Placental epithelial cell (primary cell): ENCODE measurements at places on chromosomes 4 and X. TPM values are rescaled to one million over a fixed set of nuclear protein-coding genes. Genes with fewer than 3 reads are reported as not detected.

VSIG4 gene
- not detected in 2 replicates for total RNA-seq

PRDM5 gene
- 18.3 and 21.6 TPM in 2 replicates for total RNA-seq

ALG13 gene
- total RNA-seq: 35.2 and 61.2 TPM in 2 replicates

GAGE12J gene
- total RNA-seq: not detected in 2 replicates

SEC24B gene
- total RNA-seq: 18.5 and 21.9 TPM in 2 replicates

PNMA3 gene
- not detected in 2 replicates for total RNA-seq

SPIN2A gene
- total RNA-seq: 0.54 and 2.7 TPM in 2 replicates

ANKRD17 gene
- 58.3 and 61.2 TPM in 2 replicates for total RNA-seq

CCSER1 gene
- 20.0 and 26.9 TPM in 2 replicates for total RNA-seq

FGF5 gene
- total RNA-seq: under 0.01 TPM in 1 of 2 replicates, not detected in the other

HMX1 gene
- total RNA-seq: not detected in 2 replicates

DCLK2 gene
- total RNA-seq: 0.22 and 0.39 TPM in 2 replicates

EPGN gene
- total RNA-seq: 95.8 and 281 TPM in 2 replicates

PRKG2 gene
- 0.11 and 0.39 TPM in 2 replicates for total RNA-seq

TAF7L gene
- total RNA-seq: under 0.01 TPM in 1 of 2 replicates, not detected in the other

CXCL1 gene
- total RNA-seq: not detected in 2 replicates

CYLC1 gene
- total RNA-seq: not detected in 2 replicates

MAGEB1 gene
- not detected in 2 replicates for total RNA-seq

UGT2B15 gene
- not detected in 2 replicates for total RNA-seq

NEUROG2 gene
- not detected in 2 replicates for total RNA-seq

NUDT11 gene
- total RNA-seq: 2.4 and 3.1 TPM in 2 replicates

TRIML1 gene
- 0.39 TPM in 1 of 2 replicates, not detected in the other for total RNA-seq

CT83 gene
- total RNA-seq: not detected in 2 replicates

IL3RA gene
- total RNA-seq: not detected in 2 replicates

MAGEA6 gene
- total RNA-seq: not detected in 2 replicates

GAGE2A gene
- not detected in 2 replicates for total RNA-seq

TSPAN5 gene
- 0.87 and 3.1 TPM in 2 replicates for total RNA-seq

SOWAHD gene
- total RNA-seq: not detected in 2 replicates

PAGE2B gene
- total RNA-seq: not detected in 2 replicates

DMD gene
- 13.0 and 21.5 TPM in 2 replicates for total RNA-seq

FAM114A1 gene
- 395 and 414 TPM in 2 replicates for total RNA-seq

LINC00632 gene
- total RNA-seq: 3.8 and 3.9 TPM in 2 replicates

UNC5C gene
- 0.39 TPM in 1 of 2 replicates, not detected in the other for total RNA-seq

ASB12 gene
- not detected in 2 replicates for total RNA-seq

H2BW1 gene
- total RNA-seq: not detected in 2 replicates

HELT gene
- not detected in 2 replicates for total RNA-seq

FHDC1 gene
- 4.7 and 9.1 TPM in 2 replicates for total RNA-seq

NPY1R gene
- not detected in 2 replicates for total RNA-seq

TLR8 gene
- under 0.01 TPM in 1 of 2 replicates, not detected in the other for total RNA-seq

CSAG1 gene
- not detected in 2 replicates for total RNA-seq

RHOXF2 gene
- not detected in 2 replicates for total RNA-seq

PPP4R3C gene
- total RNA-seq: not detected in 2 replicates

COL4A5 gene
- 282 and 406 TPM in 2 replicates for total RNA-seq

VCX3A gene
- total RNA-seq: not detected in 2 replicates

SLC9B1 gene
- 1.2 TPM in 1 of 2 replicates, not detected in the other for total RNA-seq
